ENCODE measurements at places on chromosomes 12 and 14.

- DNase-seq, result no peak
Measured at GRCh38 chr12:77609016-77609415, 221.7 kb upstream of the NAV3 start.

GRCh38 chr14:79383031-79383430, 828.3 kb downstream of the DIO2 start:
- no peak for DNase-seq

DNA sequence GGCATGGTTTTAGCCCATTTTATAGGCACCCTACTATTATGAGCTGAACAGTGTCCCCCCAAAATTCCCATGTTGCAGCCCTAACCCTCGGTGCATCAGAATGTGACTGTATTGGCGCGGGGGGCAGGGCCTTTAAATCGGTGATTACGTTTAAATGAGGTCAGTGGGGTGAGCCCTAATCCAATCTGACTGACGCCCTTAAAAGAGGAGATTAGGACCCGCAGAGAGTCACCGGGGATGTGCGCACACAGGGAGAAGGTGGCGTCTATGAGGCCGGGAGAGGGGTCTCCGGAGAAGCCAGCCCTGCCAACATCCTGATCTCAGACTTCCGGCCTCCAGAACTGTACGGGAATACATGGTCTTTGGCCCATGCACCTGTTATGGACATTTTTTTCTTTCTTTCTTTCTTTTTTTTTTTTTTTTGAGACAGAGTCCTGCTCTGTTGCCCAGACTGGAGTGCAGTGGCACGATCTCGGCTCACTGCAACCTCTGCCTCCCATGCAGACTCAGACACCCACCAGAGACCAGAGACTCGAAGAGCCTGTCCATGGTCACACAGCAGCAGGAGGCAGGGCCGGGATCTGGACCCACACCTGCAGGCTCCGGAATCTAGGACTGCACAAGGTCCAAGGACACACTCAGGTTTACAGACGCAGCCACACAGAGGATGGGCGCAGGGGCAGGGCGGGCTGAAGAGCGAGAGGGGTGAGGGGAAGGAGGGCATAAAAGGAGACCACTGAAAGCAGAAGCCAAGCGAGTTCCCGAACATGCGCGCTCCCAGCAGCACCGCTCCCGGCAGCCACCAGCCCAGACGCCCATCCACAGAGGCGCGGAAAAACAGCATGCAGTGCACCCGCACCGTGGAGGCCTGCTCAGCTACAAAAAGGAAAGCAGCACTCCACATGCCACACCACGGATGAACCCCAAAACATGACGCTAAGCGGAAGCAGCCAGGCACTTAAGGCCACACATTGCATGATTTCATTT, 19.0 kb downstream of the SCARB1 start:
- DNase-seq, result no peak

- DNase-seq, result no peak
Measured at GRCh38 chr12:57470970-57471656, 8.6 kb downstream of the ARHGAP9 start.

GRCh38 chr12:117261247-117261646, 71.0 kb upstream of the FBXO21 start:
- DNase-seq, result no peak

- no peak for DNase-seq
Measured at GRCh38 chr12:93426412-93426805, 15.3 kb downstream of the UBE2N start.
